Left lobe of liver (tissue), 2 donors: ENCODE measurements at places on chromosomes 6 and 20. TPM values are rescaled to one million over a fixed set of nuclear protein-coding genes. Genes with fewer than 3 reads are reported as not detected.

Gene FNDC1
- total RNA-seq = 0.10 TPM

Gene KDM1B
- 10.3 TPM for total RNA-seq

Gene APCDD1L
- total RNA-seq = 0.13 TPM

Gene MUC22
- not detected for total RNA-seq

Gene MYH7B
- total RNA-seq = 0.45 TPM

Gene SMLR1
- total RNA-seq = 22.2 TPM

Gene SAMD10
- 3.5 TPM for total RNA-seq

Gene WFDC5
- not detected for total RNA-seq

Gene KCNK15
- 0.20 TPM for total RNA-seq

Gene SEL1L2
- not detected for total RNA-seq

Gene BMP2
- 2.1 TPM for total RNA-seq

Gene ZSCAN16
- total RNA-seq = 1.7 TPM

Gene BPIFB1
- total RNA-seq = 0.18 TPM

Gene SIRPA
- 35.9 TPM for total RNA-seq

Gene MLIP
- 18.4 TPM for total RNA-seq
